Activated CD4-positive, alpha-beta memory T cell treated with anti-CD3 and anti-CD28 coated beads, Interleukin-2, amount 10 ng/mL, durations not matched to agents 7 days and 5 days (primary cell): ENCODE measurements at places on chromosomes 1 and 21. TPM values are rescaled to one million over a fixed set of nuclear protein-coding genes. Genes with fewer than 3 reads are reported as not detected.
A peak's percentile ranks its signal among the peaks of the same experiment; 100 is the strongest.

- DNase-seq: no peak
- H3K27ac ChIP-seq: no peak overlapping the region
- peaks cover 8% of the 10 kb centered on the region for H3K4me1 ChIP-seq
- H3K36me3 ChIP-seq: peaks cover 20% of the 10 kb centered on the region
- no peak overlapping the region for H3K4me3 ChIP-seq
Measured at GRCh38 chr1:54238353-54239034, 38.5 kb downstream of the MRPL37 start.

GRCh38 chr1:159873530-159874143 lies 11.2 kb upstream of the VSIG8 start:
- DNase-seq: no peak
- no peak overlapping the region for H3K4me3 ChIP-seq
- H3K27me3 ChIP-seq: peaks cover 3% of the 10 kb centered on the region
- H3K27ac ChIP-seq: no peak overlapping the region
- no peaks in the 10 kb centered on the region for H3K36me3 ChIP-seq

GRCh38 chr1:29688471-29689365 lies 452.4 kb downstream of the PTPRU start:
- H3K27ac ChIP-seq: peak overlapping the region; percentile 11
- H3K27me3 ChIP-seq: peaks cover 19% of the 10 kb centered on the region
- DNase-seq: no peak
- no peak overlapping the region for H3K4me3 ChIP-seq
- H3K36me3 ChIP-seq: no peaks in the 10 kb centered on the region

DNA sequence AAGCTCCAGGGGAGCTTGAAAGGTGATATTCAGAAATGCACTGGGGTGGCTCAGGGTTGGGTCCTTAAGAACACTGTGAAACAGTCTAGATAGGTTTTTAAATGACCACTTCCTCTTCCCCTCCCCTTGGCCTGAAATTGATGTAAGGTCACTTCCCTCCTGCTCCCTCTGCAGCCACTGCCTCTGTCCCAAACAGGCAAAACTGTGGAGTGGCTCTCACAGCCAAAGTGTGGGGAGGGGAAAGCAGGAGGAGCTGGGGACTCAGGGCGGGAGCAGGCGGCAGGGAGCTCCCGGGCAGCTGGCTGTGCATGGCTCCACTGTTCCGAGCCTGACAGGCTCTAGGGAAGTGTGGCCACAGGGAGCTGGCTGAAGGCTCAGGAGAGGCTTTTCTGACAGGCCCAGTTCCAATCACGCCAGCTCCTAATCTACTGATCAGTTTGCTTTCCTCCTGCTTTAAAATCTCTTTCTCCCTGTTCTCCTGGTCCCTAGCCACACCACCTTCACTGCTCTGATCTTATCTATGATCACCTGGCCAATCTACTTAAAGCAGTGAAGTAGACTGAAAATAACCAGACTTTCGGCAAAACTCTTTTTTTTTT lies 5.1 kb upstream of the CSRP1 start:
- no peak for DNase-seq
- no peaks in the 10 kb centered on the region for H3K27me3 ChIP-seq
- no peaks in the 10 kb centered on the region for H3K36me3 ChIP-seq

DNA sequence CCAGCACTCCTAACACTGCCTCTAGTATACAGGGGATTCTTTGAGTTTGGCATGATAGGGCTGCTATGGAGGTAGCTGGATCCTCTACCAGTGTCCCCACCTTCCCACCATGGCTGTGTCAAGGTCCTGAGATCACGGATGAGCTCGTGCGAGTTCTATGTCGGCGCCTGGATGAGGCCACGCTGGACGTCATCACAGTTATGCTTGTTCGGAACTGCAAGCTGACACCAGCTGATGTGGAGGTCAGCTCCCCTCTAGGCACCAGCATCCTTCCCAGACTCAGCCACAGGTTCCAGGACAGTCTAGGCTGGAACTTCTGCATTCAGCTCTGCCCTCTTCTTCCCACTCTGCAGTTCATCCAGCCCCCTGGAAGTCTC lies 15.2 kb downstream of the HYI start:
- no peaks in the 10 kb centered on the region for H3K27me3 ChIP-seq
- H3K27ac ChIP-seq: no peak overlapping the region
- no peak for DNase-seq
- H3K4me1 ChIP-seq: no peaks in the 10 kb centered on the region

- no peak overlapping the region for H3K27ac ChIP-seq
- H3K4me1 ChIP-seq: no peaks in the 10 kb centered on the region
- no peak overlapping the region for H3K4me3 ChIP-seq
- no peak for DNase-seq
- no peaks in the 10 kb centered on the region for H3K36me3 ChIP-seq
- no peaks in the 10 kb centered on the region for H3K27me3 ChIP-seq
Measured at GRCh38 chr1:87024936-87025540, 110.6 kb downstream of the HS2ST1 start.

Gene CLCNKB
- not detected for total RNA-seq

Gene ASPM
- 75.7 TPM for total RNA-seq

Gene PPIAL4G
- 0.86 TPM for total RNA-seq

Gene KISS1
- total RNA-seq: not detected

Gene CFHR4
- total RNA-seq: not detected

Gene USP48
- 81.8 TPM for total RNA-seq
